ENCODE measurements at places on chromosomes 13 and 19. TPM values are rescaled to one million over a fixed set of nuclear protein-coding genes. Genes with fewer than 3 reads are reported as not detected.

- no peak for ATAC-seq
Measured at GRCh38 chr19:5479958-5480357, 24.7 kb downstream of the ZNRF4 start.

GRCh38 chr19:33580026-33580644 is 41.6 kb upstream of the CHST8 start:
- ATAC-seq = no peak

DNA sequence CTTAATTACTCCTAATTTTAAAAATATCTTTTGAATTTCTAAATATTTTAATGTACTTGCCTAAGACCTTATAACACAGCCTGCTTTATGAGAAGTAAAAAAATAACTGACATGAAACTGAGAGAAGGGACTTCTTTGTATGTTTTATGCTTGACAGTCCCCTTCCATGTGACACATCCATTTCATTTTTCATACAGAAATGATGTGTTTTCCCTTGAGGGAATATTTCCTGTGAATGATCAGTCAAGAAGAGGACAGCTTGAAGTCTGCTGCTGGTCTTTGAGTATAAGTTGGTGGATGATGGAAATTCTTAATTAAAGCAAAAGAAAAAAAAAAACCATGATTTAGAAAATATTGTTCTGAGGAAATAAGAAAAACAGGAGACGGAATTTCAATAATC is 230.4 kb upstream of the KLHL1 start:
- ATAC-seq = no peak

DNA sequence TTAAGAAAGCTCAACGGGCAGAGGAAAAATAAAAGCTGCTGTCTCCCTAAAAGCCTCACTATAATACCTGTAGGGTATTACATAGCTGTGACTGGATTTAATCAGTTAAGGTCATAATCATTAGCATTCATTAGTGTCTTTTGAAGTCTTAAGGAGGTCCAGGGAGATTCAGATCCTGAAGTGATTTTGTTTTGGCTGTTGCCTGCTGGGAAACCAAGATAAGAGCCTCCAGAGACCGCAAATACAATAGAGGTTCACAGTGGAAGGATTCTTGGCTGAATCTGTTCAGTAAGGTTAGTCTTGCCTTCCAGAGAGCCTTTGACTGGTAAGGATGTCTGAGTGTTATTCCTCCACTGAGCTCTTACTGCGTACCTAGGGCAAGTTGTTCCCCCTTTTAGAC is 54.0 kb upstream of the TNFRSF19 start:
- ATAC-seq = no peak

DNA sequence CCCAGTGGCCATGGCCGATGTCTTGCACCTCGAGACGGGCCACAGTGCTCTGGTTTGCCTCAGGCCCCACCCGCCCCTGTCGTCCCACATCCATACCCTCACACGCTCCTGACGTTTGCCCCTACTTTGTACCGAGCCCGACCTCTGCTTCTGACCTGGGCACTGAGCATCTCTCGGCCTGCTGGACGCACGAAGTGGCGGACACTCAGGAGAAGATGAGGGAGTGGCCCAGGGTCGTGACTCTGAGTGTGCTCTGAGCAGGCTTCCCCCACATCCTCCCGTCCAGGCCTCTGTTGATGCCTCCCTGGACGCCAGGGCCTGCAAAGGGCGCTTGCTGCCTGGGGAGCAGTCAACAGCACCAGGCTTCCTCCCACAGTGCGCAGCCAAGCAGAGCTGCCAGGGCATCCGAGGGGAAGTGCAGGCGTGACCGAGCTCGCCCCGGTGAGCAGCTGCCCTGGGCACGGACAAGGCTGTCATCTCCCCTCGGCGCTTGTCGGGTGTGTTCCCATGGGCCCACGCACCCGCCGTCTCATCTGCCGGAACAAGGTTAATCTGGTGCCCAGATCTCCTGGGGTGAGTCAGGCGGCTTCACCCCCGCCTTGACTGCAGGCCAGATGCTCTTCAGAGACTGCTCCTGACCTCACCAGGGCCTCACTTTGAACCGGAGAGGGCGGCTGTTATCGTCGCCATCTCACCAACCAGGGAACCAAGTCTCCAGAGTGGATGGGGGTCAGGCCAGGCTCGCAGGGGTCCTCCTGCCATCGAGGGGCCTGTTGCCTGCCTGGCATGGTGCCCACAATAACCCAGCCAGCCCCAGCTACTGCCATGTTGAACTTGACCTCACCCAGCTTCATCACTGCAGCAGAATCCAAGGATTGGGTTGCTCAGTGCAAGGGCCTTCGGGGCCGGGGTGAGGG is 27.2 kb downstream of the COMP start:
- no peak for ATAC-seq

GRCh38 chr13:51679616-51680015 is 95.4 kb downstream of the WDFY2 start:
- no peak for ATAC-seq

DNA sequence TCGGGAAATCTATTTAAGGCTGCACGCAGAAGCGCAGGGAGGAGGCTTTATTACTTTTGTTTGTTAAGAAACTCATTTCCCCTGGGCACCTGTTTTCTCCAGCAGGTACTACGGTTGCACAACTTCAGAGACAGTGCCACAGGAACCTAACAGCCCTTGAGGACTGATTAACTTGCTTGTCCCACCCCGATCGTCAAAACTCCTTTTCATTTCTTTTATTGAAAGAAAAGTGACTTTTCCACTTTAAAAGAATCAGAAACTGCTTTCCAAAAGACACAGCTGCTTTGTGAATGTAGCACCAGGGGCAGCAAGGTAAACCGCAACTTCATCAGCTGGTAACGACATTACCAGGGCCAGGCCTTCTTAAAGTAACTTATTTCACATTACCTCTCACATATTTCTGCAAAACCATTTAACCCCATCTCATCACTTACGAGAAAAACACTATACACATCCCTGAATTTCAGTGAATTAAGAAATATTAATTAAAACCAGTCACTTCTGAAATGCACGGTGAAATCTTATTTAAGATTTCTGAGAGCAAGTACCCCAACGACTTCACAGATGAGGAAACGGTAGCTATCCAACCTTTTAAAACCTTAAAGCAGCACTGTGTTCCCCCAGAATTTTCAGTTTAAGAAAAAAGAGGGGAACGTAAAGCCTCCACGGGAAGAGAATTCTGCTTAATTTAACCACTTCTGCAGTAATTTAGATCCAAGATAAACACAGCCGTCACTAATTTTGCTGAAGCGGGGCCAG is 1.4 kb downstream of the ANKRD10 start:
- no peak for ATAC-seq

DNA sequence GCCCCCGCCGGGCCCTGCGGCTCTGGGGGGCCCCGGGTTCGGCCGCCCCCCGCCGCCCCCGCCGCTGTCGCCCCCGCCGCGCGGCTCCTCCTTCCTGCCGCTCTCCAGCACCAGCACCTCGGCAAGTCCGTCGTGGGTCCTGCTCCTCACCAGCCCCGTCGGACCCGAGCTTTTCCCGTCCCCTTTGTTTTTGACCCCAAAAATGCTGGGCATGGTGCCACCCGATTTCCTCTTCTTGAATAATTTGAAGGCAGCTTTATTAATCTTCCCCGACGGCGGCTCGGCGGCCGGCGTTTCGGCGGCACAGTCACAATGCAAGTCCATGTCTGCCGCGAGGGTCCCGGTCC is 945 bp downstream of the AMER2 start:
- ATAC-seq = no peak

GRCh38 chr13:61149331-61149730 is 266.3 kb downstream of the PCDH20 start:
- no peak for ATAC-seq

- no peak for ATAC-seq
Measured at GRCh38 chr13:36374063-36374462, 27.9 kb upstream of the SPART start.

- ATAC-seq = no peak
Measured at GRCh38 chr13:97483465-97483864, 49.5 kb downstream of the RAP2A start.

GRCh38 chr13:74562381-74562780 is 428.2 kb upstream of the KLF12 start:
- ATAC-seq = no peak

- no peak for ATAC-seq
Measured at GRCh38 chr13:30143666-30144400, 163.5 kb downstream of the KATNAL1 start.

DNA sequence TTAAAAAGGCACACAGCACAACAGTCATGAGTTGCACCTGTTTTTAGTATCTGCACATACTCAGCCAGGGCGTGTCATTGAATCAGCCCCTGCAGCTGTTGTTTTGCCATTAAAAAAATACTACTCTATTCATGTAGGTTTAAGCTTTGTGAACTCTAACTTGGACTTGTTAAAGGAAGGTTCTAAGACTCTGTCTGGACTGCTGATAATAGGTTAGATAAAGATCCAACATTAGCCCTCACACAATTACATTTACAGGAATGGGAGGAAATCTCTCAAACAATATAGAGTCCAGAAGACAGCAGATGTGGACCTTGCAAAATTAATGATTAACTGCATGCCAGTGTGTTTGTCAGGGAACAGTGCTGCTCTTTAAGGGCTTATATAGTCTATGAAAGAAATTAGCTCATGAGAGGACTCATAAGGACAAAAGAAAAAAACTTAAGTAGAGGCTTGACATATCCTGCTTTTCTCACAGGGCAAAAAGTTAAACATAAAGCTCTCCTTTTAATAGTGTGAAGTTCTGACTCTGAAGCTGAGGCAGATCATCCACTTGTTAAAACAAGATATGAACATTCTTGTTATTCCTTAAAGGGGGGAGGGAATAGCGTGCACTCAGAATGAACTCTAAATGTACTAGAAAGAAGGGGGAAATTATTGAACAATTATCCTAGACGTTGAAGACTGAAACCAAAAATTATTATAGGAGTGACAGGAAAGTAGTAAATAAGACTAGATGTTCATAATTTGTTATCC is 243.6 kb downstream of the NDFIP2 start:
- no peak for ATAC-seq

DNA sequence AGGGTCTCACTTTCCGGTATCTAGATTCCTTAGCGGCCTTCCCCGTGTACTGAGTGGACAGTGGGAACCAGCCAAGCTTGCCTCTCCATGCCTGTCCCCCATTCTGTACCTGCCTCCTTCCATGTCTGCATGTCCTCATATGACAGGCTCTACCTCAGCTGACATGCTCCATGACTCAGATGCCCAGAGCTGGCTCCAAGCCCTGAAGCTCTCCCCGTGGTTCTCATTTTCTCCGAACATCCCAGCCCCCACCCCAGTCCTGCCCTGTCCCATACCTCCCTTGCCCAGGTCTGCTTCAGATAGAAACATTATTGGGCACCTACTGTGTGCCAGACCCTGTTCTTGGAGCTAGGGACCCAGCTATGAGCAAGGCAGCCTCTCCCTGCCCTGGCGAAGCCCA is 17.1 kb upstream of the SHFL start:
- ATAC-seq = no peak

DNA sequence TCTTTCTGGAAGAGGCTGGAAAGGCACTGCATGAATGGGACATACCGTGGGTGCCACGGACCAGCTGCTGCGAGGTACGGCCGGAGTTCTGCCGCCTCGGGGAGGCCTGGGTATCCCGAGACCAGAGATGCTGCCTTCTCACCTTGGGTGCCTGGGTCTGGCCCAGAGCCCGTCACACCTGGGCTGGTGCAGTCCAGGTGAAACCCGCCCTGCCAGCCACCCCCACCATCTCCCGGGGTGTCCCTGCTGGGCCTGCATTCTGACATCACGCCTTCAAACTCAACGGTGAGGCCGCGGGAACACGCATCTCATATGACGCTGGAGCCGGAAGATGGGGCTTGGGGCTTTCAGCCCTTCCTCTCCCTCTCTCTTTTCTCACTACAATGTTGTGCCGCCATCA is 98.0 kb downstream of the GADD45B start:
- ATAC-seq = no peak

DNA sequence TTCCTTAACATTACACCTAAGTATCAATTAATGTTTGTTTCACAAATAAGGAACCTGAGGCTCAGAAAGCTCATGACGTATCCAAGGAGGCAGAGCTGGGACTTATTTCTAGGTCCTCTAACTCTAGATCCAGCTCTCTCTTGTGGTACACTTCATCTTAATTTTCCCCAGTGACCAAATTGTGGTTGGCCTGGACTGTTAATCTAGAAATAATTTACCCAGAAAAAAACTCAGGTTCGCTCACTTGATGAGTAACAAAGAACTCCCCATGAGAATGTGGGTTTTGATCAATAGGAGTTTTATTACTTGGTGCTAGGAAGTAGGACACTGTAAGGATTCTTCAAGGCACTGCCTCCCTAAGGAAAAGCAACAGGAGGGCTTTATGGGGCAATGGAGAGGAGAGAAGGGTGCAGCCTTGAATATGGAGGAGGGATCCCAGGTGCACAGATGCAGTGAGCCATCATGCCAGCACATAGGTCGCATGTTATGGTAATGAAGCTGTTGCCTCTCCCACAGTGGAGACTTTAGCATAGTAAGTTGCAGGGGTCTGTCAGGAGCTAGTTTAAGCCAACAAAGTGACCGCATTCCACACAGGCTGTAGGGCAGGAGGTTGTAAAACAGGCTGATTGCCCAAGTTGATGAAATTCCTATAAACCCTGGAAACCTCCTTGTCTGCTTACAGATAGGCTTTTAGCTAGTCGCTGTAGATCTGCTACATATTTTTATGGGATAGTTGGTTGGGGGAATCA is 14.7 kb downstream of the RAP2A start:
- ATAC-seq = no peak

GRCh38 chr19:3234800-3235199 is 10.3 kb downstream of the CELF5 start:
- peak; percentile 40 for ATAC-seq

DNA sequence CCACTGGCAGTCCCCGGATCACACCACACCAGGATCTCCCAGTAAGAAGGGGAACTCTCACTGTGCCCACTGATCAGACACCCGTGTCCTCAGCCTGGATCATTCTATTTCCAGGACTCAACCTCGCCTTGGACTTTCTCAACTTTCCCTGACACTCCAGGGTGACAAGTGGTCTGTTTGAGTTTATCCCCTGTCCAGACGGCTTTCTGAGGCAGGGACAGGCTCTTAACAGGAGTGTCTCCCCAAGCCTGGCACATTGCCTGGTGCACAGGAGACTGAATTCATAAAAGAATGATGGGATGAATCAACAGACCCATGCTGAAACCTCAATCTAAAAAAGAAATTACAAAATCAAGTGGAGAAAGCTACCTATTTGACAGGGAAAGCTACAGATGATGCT is 606.6 kb downstream of the EFNB2 start:
- no peak for ATAC-seq

- no peak for ATAC-seq
Measured at GRCh38 chr13:39044536-39044935, 6.3 kb downstream of the NHLRC3 start.

GRCh38 chr13:40204246-40204645 is 462.2 kb downstream of the FOXO1 start:
- no peak for ATAC-seq

Gene ZNF723
- total RNA-seq = 0.24 TPM

Gene RASGRP4
- 21.8 TPM for total RNA-seq

Gene ARHGAP33
- 71.7 TPM for total RNA-seq

Gene LGALS14
- 2.2 TPM for total RNA-seq

Gene GRWD1
- total RNA-seq = 72.9 TPM

All from activated T-helper 17 cell treated with anti-CD3 and anti-CD28 coated beads, Interleukin-2, amount 50 U/mL, for 72 hours (primary cell).